Pancreas (tissue), 10 donors: ENCODE measurements at places on chromosomes 2 and 18. TPM values are rescaled to one million over a fixed set of nuclear protein-coding genes. Genes with fewer than 3 reads are reported as not detected.

TMEM37 gene
- total RNA-seq = 5.9 TPM

DNA sequence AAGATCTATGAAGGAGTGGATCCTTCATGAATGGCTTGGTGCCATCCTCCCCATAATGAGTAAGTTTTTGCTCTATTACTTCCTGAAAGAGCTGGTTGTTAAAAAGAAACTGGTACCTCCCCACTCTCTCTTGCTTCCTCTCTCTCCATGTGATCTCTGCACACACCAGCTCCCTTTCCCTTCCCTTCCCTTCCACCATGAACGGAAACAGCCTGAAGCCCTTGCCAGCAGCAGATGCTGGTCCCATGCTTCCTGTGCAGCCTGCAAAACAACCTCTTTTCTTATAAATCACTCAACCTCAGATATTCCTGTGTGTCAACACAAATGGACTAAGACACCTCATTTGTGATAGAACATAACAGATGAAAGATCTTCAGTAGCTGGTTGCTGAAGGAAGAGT, 303.5 kb upstream of the ACVR2A start:
- no peak for DNase-seq
- no peak overlapping the region for H3K27ac ChIP-seq
- no peaks in the 10 kb centered on the region for H3K4me1 ChIP-seq
- no peaks in the 10 kb centered on the region for H3K27me3 ChIP-seq
- no peak overlapping the region for H3K4me3 ChIP-seq

SERPINB12 gene
- total RNA-seq = not detected

GRCh38 chr2:239552213-239552926, 151.6 kb upstream of the HDAC4 start:
- no peak overlapping the region for H3K4me3 ChIP-seq
- no peaks in the 10 kb centered on the region for H3K4me1 ChIP-seq
- no peak overlapping the region for H3K27ac ChIP-seq
- DNase-seq = no peak
- no peaks in the 10 kb centered on the region for H3K27me3 ChIP-seq

DNA sequence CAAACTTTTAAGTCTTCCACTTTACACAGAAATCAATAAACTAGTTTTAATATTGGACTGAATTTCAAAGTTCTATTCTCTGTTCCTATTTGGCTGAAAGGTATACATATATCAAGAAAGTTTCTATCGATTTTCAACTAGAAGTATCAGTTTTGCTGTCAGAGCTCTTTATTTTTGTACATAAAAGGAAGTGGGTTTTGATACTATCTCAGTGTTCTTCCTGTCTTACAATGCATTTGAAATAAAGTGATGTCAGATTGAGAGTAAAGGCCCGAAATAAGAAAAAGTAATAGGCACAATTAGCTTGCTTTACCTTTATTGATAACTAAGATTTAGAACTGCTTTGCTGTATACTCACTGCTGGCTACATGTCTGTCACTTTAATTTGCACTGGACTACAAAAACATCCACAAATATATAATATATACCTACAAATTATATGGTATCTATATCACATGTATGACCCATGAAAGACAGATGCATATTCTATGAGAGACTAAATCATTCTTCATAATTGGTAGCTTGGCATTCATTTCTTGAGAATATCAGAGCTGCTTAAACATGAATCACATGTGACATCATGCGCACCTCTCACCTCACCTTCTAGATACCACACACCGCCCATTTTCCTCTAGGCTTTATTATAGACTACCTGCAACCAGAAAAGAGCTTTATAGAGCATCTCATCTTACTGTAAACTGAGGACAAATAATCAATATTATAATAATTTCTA, 83.6 kb downstream of the ASXL2 start:
- no peaks in the 10 kb centered on the region for H3K36me3 ChIP-seq
- no peak overlapping the region for H3K27ac ChIP-seq
- H3K4me3 ChIP-seq = no peak overlapping the region
- no peak for DNase-seq

DNA sequence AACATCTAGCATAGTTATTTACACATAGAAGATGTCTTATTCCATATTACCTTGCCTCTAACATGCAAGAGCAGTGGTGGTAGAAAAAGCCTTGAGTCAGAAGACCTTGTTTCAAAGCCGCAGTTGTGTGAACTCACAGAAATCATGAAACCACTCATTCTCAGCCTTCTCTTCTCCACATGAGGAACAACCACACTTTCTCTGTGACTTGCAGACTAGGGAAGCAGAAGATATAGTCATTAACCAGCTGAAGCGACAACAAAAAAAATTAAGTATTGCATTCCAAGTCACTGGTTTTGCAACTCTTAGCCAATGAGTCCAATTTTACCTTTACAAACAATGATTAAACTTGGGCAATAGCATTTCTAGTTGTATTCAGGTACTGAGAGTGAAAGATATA, 19.0 kb downstream of the TWSG1 start:
- H3K27ac ChIP-seq = no peak overlapping the region
- no peaks in the 10 kb centered on the region for H3K27me3 ChIP-seq
- H3K4me1 ChIP-seq = no peaks in the 10 kb centered on the region
- H3K4me3 ChIP-seq = no peak overlapping the region
- DNase-seq = no peak
- H3K36me3 ChIP-seq = no peaks in the 10 kb centered on the region

DNA sequence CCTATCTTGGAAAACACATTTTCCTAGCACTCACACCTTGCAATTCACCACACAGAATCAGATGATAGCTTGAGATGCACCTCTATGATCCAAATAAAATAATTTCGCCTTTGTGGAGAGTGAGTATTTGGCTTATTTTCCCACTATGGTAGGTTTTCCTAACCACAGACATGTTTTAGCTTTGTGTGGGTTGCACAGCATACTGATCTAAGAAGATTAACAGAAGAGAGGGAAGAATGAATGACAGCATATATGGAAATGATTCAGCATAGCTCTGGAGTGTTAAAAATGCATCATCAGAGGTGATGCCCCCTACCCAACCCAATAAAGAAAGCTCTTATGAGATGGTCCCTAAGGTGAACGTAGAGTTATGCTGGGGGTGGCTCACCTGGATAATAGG, 72.5 kb downstream of the GCA start:
- no peak overlapping the region for H3K4me3 ChIP-seq
- no peaks in the 10 kb centered on the region for H3K4me1 ChIP-seq
- H3K36me3 ChIP-seq = no peaks in the 10 kb centered on the region
- DNase-seq = no peak
- no peak overlapping the region for H3K27ac ChIP-seq
- H3K27me3 ChIP-seq = no peaks in the 10 kb centered on the region

DNA sequence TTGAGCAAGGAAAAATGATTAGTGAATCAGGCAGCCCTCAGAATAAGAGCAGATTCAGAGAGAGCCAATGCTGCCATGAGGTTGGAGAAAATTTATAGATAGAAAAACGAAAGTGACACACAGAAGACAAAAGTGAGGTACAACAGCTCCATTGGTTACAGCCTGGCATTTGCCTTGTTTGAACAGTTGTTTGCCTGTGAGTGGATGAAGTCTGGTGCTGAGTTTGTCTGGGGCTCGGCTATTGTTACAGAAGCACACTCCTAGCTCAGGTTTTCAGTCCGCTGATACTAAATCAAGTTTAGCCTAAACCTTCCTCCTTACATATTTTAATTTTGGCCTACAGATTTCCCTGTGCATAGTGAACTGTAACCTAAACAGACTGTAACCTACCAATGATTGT, 387.8 kb upstream of the RAB12 start:
- DNase-seq = no peak
- no peaks in the 10 kb centered on the region for H3K36me3 ChIP-seq
- H3K27me3 ChIP-seq = no peaks in the 10 kb centered on the region
- no peaks in the 10 kb centered on the region for H3K4me1 ChIP-seq
- H3K4me3 ChIP-seq = no peak overlapping the region
- H3K27ac ChIP-seq = no peak overlapping the region

- DNase-seq = no peak
- no peaks in the 10 kb centered on the region for H3K4me1 ChIP-seq
- H3K27me3 ChIP-seq = no peaks in the 10 kb centered on the region
Measured at GRCh38 chr2:64092502-64092901, 51.7 kb downstream of the PELI1 start.

DNA sequence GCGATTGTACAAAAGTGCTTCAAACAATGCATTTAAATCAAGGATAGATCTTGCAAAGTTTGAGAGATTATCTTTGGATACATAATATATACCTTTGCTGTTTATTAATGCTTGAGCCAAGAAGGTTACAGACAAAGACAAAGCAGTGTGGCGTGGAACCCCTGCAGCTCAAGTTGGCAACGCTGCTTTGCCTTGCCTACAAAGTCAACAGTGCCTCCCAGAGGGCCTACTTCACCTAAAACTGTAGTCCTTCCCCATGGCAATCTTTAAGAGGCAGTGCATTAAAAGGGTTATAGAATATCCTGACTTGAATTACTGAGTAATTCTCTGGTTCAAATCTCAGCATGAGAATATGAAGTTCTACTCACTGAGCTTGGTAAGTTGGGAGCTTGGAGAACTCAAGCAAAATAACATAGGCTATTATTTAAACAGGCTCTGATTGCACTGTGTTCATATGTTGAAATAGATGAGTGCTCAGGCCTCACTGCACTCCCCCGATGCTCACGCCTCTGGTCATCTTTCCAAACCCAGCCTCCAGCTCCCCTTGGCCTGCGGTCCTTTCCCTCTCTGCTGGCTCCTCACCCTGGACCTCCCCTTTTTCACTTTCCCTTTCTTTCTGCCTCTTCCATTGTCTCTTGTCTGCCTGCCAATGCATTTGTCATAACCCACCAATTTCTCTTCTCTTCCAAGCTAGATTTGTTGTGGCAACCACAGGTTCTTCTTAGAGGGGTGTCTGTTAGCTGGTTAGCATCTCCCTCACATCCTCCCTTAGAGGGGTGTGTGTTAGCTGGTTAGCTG, 96.5 kb downstream of the MYT1L start:
- H3K4me1 ChIP-seq = no peaks in the 10 kb centered on the region
- no peak for DNase-seq
- H3K27me3 ChIP-seq = no peaks in the 10 kb centered on the region
- H3K27ac ChIP-seq = no peak overlapping the region
- H3K4me3 ChIP-seq = no peak overlapping the region

NT5C1B gene
- not detected for total RNA-seq

GRCh38 chr18:3225588-3225987, 5.8 kb upstream of the MYOM1 start:
- H3K36me3 ChIP-seq = no peaks in the 10 kb centered on the region
- peaks cover 26% of the 10 kb centered on the region for H3K4me1 ChIP-seq
- H3K27ac ChIP-seq = no peak overlapping the region
- DNase-seq = no peak
- no peaks in the 10 kb centered on the region for H3K27me3 ChIP-seq

DNA sequence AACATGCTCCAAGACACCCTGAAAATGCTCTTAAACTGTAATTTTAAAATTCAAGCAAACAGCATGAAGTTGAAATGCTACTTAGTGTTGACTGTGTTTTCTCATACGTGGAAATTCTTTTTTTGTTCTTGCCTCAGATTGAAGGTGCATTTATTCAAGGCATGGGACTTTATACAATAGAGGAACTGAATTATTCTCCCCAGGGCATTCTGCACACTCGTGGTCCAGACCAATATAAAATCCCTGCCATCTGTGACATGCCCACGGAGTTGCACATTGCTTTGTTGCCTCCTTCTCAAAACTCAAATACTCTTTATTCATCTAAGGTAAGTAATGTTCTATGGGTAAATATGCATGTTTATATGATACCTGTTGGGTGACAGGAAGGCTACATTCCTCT, 82.7 kb downstream of the AOX1 start:
- H3K27me3 ChIP-seq = no peaks in the 10 kb centered on the region
- no peaks in the 10 kb centered on the region for H3K4me1 ChIP-seq
- no peaks in the 10 kb centered on the region for H3K36me3 ChIP-seq
- no peak overlapping the region for H3K4me3 ChIP-seq
- no peak overlapping the region for H3K27ac ChIP-seq
- DNase-seq = no peak

DNA sequence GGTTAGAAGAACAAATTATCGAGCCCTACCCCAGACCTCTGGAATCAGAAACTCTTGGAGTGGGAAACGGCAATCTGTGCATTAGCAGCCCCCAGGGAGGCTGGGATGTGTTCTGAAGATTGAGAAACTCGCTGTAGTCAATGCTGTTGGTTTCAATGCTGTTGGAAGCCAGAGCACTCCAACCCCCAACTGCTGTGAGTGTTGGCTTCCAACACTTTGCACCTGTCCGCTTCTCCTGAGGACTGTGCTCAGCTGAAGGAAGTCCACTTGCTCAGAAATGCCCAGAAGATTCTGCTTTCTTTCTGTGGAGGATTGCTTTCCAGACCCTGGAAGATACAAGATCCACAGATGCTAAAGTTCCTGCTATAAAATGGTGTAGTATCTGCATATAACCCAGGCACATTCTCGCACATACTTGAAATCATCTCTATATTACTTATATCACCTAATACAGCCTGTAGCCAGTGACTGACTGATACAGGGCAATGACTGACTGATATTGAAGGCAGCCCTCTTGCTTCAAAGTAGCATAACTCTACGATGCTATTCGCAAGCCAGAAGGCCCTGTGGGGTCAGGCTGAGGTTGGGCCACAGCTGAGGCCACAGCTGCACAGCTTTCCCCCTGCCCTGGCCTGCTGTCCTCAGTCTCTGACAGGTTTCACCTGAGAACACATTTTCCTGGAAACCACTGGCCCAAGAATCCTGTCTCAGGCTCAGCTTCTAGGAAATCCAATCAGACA, 757.7 kb upstream of the ID2 start:
- H3K4me1 ChIP-seq = no peaks in the 10 kb centered on the region
- H3K36me3 ChIP-seq = no peaks in the 10 kb centered on the region
- DNase-seq = no peak
- no peaks in the 10 kb centered on the region for H3K27me3 ChIP-seq
- no peak overlapping the region for H3K27ac ChIP-seq
- no peak overlapping the region for H3K4me3 ChIP-seq

CHN1 gene
- total RNA-seq = 1.3 TPM

DNA sequence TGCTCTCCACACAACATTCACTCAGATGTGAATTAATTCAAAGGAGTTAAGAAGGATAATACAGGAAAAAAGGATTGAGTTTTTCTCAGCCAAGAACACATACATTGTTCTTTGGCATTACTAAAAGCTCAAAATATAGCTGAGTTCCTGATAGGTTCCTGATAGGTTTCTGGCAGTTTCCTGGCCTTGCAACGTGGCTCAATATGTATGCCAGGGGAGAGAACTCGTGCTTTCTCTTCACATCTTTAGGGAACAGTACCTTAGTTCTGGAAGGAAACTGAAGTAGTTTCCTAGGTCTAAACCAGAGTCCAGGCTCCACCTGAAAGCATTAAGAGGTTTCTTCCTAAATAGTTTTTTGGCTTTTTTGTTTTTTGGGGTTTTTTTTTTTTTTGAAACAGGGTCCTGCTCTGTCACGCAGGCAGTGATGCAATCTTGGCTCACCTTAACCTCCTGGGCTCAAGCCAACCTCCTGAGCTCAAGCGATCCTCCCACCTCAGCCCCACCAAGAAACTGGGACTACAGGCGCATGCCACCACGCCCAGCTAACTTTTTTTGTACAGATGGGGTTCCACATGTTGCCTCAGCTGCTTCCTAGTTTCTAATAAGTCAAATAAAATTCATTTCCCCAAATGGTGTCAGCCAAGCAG, 42.8 kb downstream of the ESCO1 start:
- peak overlapping the region; percentile 53 for H3K27ac ChIP-seq
- H3K4me3 ChIP-seq = no peak overlapping the region
- no peaks in the 10 kb centered on the region for H3K36me3 ChIP-seq
- DNase-seq = no peak

GKN1 gene
- not detected for total RNA-seq

EVA1A gene
- total RNA-seq = 16.1 TPM
